Stimulated activated CD8-positive, alpha-beta memory T cell treated with anti-CD3 and anti-CD28 coated beads, Interleukin-4, amount 100 ng/mL, for 1 hour (primary cell): ENCODE measurements at places on chromosomes 11 and 22.

DNA sequence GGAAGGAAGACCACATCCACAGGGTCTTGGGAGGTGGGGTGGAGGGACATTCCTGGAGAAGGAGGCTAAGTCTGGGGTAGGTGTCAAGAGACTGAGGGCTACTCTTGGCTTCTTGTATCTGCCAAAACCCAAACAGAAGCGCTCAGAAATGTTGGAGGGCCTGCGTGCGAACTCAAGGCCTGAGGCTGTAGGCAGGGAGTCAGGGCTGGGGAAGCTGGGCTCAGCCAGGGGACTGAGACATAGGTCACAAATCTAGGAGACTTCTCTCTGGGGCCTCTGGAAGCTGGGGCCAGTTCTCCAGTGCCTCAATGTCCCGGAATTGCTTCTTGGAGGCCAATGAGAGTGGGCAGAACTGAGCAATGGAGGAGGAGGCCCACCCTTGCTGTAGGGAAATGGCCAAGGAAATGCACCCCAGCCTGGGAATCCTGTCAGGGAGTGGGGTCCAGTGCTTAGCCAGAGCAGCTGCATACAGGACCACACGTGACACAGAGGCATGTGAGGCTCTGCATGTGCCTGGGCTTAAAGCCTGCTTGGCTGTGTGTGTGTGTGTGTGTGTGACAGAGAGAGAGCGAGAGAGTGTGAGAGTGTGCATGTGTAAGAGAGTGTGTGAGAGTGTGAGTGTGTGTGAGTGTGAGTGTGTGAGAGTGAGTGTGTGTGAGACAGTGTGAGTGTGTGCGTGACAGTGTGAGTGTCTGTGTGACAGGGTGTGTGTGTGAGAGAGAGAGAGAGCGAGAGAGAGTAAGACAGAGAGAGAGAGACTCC is 141.3 kb downstream of the ST3GAL4 start:
- no peak for DNase-seq

- DNase-seq, result no peak
Observed at GRCh38 chr11:62933750-62934495, 12.8 kb upstream of the CHRM1 start.

DNA sequence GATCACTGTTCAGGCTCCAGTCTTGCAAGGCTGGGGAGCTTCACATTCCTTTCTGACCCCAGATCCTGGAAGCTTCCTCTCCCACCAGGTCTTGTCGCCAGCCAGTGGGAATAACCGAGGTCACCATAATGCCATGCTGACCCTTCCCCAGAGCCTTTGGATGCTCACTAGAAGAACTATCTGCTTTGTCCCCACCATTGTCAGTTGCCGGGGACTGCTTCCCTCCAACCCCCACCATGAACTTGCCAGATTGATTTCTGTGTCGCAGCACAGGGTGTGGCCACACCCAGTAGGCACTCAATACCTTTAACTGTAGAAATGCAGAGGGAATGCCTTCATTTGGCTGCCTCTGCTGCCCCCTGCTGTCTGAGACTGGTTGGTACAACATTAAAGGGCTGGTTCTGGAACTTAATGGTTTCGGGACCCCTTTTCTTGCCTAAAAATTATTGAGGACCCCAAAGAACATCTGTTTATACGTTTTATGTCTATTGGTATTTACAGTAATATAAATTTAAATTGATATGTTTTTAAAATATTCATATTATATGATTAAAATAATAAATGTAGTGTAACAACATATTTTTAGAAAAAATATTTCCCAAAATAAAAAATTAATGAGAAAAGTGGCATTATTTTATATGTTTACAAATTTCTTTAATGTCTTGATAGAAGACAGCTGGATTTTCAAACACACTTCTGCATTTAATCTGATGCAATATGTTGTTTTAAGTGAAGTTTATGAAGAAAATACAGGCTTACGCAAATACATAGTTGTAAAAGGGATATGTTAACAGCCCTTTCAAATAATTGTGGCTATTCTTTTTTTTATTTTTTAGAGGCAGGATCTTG is 6.7 kb upstream of the GDPD5 start:
- DNase-seq, result peak; percentile 72

GRCh38 chr11:44110231-44110679 is 14.8 kb downstream of the EXT2 start:
- no peak for DNase-seq

- no peak for DNase-seq
Observed at GRCh38 chr11:44139565-44140330, 44.3 kb downstream of the EXT2 start.

DNA sequence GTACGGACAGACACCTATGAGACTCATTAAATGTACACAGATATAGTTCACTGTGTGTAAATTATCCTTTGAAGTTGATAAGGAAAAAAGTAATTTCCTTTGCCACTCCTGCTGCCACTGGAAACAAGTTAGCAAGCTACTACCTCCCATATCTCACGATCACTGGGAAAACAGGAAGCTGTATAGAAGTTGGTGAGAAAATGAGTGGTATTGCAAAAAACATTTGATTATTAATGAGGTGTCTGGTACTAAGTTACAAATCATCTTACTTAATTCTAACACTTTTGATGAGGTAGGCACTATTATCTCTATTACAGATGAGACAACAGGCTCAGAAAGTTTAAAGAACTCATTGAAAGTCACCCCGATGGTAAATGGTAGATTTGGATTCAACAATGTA is 68.5 kb downstream of the GAB2 start:
- DNase-seq, result no peak

GRCh38 chr11:2123628-2123960 is 15.6 kb downstream of the IGF2 start:
- no peak for DNase-seq

DNA sequence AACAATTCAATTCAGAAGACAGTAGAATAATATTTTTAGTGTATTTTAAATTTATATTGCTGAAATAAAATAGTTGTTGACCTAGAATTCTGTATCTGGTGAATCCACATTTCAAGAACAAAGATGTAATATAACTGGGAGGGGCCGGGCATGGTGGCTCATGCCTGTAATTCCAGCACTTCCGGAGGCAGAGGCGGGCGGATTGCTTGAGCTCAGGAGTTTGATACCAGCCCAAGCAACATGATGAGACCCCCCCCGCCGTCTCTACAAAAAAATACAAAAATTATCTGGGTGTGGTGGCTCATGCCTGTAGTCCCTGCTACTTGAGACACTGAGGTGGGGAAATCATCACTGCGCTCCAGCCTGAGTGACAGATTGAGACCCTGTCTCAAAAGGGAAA is 72.6 kb downstream of the CD82 start:
- DNase-seq, result no peak

DNA sequence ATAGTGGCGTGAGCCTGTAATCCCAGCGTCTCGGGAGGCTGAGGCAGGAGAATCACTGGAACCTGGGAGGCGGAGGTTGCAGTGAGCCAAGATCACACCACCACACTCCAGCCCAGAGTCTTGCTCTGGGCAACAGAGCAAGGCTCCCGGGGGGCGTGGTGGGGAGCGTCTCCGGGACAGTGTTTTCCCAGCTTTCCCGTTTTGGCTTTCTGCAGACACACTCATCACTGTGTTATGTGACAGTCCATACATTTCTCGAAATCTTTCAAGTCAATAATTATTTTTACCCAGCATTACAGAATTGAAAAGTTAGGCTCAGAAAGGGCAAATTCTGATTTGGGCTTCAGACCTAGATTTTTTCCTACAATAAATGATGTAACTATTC is 31.7 kb downstream of the NEAT1 start:
- DNase-seq, result no peak

DNA sequence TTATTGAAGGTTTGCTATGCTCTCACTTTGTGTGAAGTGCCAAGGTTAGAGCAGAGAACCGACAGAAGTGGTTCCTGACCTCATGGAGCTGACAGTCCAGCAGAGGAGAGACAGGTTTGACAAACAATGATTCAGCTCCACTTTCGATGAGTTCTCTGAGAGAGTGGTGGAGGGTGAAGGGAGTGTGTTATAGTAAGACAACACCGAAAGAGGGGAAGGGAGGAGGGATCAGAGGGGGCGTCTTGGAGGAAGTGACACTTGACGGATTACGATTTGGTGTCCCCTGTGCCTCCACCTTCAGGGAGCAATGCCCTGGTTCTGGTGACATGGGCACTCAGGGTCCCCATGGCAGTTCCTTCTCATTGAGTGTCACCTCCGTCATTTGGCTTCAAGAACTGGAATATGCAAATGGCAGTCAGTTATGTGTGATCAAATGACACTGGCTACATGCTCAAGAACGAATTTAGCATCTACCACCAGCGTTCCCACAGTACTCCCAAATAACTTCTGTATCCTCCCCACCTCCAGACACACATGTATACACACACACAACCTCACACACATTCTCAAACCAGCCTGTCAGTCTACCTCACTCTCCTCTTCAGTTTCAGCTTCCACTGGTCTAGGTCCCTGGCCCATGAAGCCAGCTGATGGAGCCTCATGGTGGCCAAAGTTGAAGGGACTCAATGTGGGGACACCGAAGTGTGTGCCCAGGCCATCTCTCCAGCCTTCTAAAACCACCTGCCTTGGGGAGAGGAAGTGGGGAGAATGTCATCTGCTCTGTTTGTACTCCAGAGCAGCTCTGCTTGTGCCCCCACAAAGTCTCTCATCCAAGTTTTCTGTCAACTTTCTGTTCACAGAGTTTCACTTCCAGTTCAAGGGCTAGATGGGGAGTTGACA is 31.4 kb upstream of the NUP160 start:
- DNase-seq, result no peak
